ENCODE measurements at places on chromosomes 3 and 15.

- no peak for DNase-seq
Measured at GRCh38 chr3:68931406-68932149, 769 bp downstream of the TAFA4 start.

GRCh38 chr3:82473864-82474541, 712.6 kb upstream of the GBE1 start:
- DNase-seq: no peak

- DNase-seq: no peak
Measured at GRCh38 chr15:40338921-40339620, 1.7 kb downstream of the CCDC9B start.

DNA sequence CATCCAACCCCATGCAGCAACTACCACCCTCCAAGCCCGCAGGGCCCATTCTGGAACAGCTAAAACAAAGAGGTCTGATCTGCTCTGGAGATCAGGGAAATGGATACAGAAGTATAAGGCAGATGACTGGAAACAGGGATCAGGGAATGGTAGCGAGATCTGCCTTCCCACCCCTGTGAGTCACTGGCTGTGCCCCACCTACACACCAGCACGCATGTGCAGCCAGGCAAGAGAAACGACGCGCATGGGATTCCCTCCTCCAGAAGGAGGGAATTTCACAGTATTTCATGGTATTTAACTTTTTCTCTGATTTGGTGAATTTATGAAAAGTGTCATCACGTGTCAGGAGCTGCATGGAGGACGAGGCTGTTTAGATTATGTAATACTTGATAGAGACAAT, 116.7 kb downstream of the ARRDC4 start:
- DNase-seq: no peak

- DNase-seq: no peak
Measured at GRCh38 chr3:119356646-119357045, 62.5 kb downstream of the ARHGAP31 start.

GRCh38 chr15:66701422-66702034, 508 bp upstream of the SMAD6 start:
- no peak for DNase-seq

All from NCI-H2081 treated with DMSO at 0.1 percent for 48 hours (cell line).